ENCODE measurements at places on chromosomes 2 and 18.

GRCh38 chr2:65554765-65555591 lies 122.6 kb upstream of the SPRED2 start:
- no peak overlapping the region for H3K4me3 ChIP-seq
- no peak for DNase-seq
- no peaks in the 10 kb centered on the region for H3K4me1 ChIP-seq

GRCh38 chr2:20291106-20291564 lies 59.5 kb downstream of the PUM2 start:
- DNase-seq = peak; percentile 63
- H3K4me3 ChIP-seq = no peak overlapping the region
- no peaks in the 10 kb centered on the region for H3K4me1 ChIP-seq
- H3K27me3 ChIP-seq = no peaks in the 10 kb centered on the region
- H3K36me3 ChIP-seq = peaks cover 51% of the 10 kb centered on the region
- H3K27ac ChIP-seq = no peak overlapping the region

DNA sequence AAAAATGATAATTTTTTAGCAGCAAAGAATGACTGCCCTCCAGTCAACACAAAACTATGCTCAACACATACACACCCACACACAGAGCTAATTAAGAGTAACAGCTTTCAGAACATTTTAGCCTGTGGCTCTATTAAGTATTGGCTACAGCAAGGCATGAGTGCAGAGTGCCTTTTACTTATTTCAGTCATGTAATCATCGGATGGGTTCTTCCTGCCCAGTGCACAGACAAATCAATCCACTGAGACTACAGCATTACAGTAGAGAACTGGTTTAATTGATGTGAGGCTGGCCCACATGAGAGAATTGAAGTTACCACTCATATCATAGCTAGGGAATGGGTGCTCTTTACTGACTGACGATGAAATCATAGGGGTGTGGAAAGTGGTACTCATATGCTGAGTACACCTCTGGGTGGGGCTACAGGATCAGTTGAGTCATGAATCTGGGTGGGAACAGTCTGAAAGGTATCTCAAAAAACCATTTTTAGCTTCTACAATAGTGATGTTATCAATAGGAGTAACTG lies 241.0 kb downstream of the FSIP2 start:
- H3K27ac ChIP-seq = no peak overlapping the region
- H3K4me3 ChIP-seq = no peak overlapping the region
- no peak for DNase-seq
- H3K27me3 ChIP-seq = no peaks in the 10 kb centered on the region

GRCh38 chr2:146874260-146874658 lies 970.6 kb upstream of the ACVR2A start:
- no peaks in the 10 kb centered on the region for H3K27me3 ChIP-seq
- H3K36me3 ChIP-seq = no peaks in the 10 kb centered on the region
- H3K27ac ChIP-seq = no peak overlapping the region
- H3K4me3 ChIP-seq = no peak overlapping the region
- no peaks in the 10 kb centered on the region for H3K4me1 ChIP-seq

DNA sequence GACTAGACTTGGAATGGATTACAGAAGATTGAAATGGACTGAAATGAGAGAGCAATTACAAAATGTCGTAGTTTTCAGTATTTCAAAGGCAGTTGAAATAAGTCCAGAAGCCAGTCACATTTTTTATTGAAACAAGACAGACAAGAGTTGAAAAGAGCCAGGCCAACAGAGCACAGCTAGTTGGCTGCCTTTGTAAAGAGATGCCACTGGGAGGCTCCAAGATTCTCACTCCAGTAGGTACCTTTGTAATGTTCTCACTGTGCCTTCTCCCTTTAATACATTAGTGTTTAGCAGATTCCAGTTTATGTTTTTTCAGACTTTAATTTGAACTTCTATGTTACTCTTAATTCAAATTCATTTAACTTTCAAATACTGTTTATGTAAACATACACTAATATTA lies 234.8 kb downstream of the DSEL start:
- no peak overlapping the region for H3K4me3 ChIP-seq
- H3K36me3 ChIP-seq = no peaks in the 10 kb centered on the region
- no peak for DNase-seq
- no peaks in the 10 kb centered on the region for H3K27me3 ChIP-seq

- no peaks in the 10 kb centered on the region for H3K36me3 ChIP-seq
- peaks cover 3% of the 10 kb centered on the region for H3K4me1 ChIP-seq
- DNase-seq = no peak
- no peak overlapping the region for H3K27ac ChIP-seq
- H3K27me3 ChIP-seq = no peaks in the 10 kb centered on the region
- no peak overlapping the region for H3K4me3 ChIP-seq
Observed at GRCh38 chr2:127646487-127647241, 711 bp downstream of the GPR17 start.

GRCh38 chr2:117519721-117520120 lies 294.8 kb upstream of the DDX18 start:
- no peak overlapping the region for H3K27ac ChIP-seq
- no peaks in the 10 kb centered on the region for H3K36me3 ChIP-seq
- no peak overlapping the region for H3K4me3 ChIP-seq
- H3K4me1 ChIP-seq = no peaks in the 10 kb centered on the region
- H3K27me3 ChIP-seq = no peaks in the 10 kb centered on the region

DNA sequence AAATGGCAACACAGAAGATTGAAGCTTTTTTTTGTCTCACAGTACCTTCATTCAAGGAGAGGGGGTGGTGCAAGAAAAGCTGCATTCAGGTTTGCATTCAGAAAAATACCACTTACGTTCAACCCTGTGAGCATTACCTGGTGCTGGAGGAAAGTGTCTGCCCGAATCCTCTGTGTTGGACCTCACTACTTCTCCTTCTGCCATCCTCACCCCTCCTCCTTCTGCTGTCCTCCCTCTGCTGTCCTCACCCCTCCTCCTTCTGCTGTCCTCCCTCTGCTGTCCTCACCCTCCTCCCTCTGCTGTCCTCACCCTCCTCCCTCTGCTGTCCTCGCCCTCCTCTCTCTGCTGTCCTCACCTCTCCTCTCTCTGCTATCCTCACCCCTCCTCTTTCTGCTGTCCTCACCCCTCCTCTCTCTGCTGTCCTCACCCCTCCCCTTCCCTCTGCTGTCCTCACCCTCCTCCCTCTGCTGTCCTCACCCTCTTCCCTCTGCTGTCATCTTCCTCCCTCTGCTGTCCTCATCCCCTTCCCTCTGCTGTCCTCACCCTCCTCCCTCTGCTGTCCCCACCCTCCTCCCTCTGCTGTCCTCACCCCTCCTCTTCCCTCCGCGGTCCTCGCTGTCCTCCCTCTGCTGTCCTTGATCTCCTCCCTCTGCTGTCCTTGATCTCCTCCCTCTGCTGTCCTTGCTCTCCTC lies 11.3 kb downstream of the GAD1 start:
- no peak overlapping the region for H3K27ac ChIP-seq
- H3K36me3 ChIP-seq = no peaks in the 10 kb centered on the region
- H3K4me1 ChIP-seq = no peaks in the 10 kb centered on the region
- no peak overlapping the region for H3K4me3 ChIP-seq
- no peak for DNase-seq

- H3K36me3 ChIP-seq = peaks cover 33% of the 10 kb centered on the region
- no peak overlapping the region for H3K27ac ChIP-seq
- no peak overlapping the region for H3K4me3 ChIP-seq
- no peak for DNase-seq
- no peaks in the 10 kb centered on the region for H3K4me1 ChIP-seq
- no peaks in the 10 kb centered on the region for H3K27me3 ChIP-seq
Observed at GRCh38 chr2:148258124-148258523, 237.2 kb downstream of the MBD5 start.

- DNase-seq = no peak
- peaks cover 4% of the 10 kb centered on the region for H3K4me1 ChIP-seq
- H3K27ac ChIP-seq = no peak overlapping the region
- H3K27me3 ChIP-seq = no peaks in the 10 kb centered on the region
- H3K36me3 ChIP-seq = peaks cover 42% of the 10 kb centered on the region
Observed at GRCh38 chr2:170969030-170969429, 40.0 kb downstream of the GORASP2 start.

Measured in large intestine (tissue), 12 donors.